MG63 (cell line): ENCODE measurements at places on chromosomes 16 and 17. TPM values are rescaled to one million over a fixed set of nuclear protein-coding genes. Genes with fewer than 3 reads are reported as not detected.
A peak's percentile ranks its signal among the peaks of the same experiment; 100 is the strongest.

DNA sequence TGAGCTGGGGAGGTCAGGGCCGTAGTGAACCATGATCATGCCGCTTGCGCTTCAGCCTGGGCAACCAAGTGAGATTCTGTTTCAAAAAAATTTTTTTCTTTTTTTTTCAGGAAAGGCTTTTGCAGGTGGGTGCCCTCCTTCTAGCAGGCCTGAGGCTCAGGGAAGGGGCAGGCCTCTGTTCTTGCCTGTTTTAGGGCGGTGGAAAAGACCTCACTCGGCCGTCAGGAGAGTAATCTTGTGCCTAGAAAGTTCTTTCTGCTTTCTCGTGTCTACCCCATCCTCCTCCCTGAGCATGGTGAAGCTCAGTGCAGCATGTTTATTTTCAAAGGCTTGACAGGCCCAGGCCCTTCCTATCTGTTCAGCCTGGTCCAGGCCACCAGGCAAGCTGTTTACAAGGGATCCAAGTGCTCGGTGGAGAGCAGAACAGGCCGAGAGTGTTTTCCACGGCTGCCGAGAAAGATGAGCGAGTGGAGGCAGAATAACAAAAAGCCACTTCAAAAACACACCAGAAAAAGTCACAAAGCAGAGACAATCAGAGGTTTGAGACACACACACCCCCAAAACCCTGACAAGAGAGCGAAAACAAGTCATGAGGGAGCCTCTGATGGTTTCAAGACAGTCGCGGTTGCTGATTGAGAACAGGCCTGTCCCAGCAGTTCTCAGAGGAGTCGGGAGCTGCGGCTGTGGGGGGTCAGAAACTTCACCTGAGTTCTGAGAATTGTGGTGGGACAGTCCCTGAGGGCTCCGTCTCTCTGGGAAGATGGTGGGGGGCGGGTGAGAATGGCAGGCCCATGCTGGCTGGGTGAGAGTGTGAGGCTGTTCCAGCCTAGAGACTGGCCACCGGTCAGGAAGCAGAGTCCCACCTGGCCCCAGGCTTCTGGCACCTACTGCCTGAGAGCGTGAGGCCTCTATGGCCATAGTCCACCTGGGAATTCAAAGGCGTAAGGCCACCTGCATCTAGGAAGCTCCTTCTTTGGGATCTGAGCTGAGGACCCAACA lies 37.5 kb upstream of the CCR7 start:
- no peak for DNase-seq

GRCh38 chr17:9307313-9307998 lies 268.2 kb downstream of the STX8 start:
- DNase-seq = no peak

- no peak for DNase-seq
Measured at GRCh38 chr16:47477679-47478078, 16.5 kb downstream of the PHKB start.

- DNase-seq = no peak
Measured at GRCh38 chr17:7839190-7839875, 5.3 kb downstream of the KDM6B start.

- no peak for DNase-seq
Measured at GRCh38 chr17:1904273-1905182, 74.7 kb downstream of the RPA1 start.

CIITA gene
- not detected in 2 replicates for total RNA-seq

DNA sequence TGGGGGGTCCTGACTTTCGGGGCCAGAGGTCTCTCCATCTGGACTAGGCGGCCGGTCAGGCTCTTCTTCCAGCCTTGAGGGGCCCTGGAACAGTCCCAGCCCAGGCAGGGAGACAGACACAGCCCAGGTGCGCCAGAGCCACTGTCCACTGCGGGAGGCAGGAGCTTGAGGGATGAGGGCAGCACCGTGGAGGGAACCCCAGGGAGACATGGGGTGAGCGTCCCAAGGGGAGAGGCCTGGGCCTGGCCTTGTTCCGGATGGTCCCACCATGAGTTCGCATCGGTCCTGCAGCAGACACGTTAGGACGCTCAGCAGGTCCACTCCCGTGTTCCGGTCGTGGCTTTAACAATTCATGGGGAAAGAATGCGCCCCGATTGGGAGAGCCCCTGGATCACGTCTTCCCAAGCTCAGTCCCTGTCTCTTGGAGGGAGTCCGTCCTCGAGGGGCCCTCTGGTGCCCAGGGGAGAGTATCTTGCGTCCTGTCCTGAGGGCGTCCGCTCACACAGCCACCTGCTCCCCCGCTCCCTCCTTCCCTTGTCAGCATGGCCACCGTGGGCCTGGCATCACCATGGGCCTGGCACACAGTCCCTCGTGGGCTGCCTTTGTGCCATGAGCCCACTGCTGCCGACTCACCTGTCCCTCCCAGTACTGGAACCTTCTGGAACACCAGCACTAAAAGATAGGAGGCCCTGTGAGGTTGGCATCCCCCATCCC lies 6.7 kb upstream of the NUDT16L1 start:
- no peak for DNase-seq

DNA sequence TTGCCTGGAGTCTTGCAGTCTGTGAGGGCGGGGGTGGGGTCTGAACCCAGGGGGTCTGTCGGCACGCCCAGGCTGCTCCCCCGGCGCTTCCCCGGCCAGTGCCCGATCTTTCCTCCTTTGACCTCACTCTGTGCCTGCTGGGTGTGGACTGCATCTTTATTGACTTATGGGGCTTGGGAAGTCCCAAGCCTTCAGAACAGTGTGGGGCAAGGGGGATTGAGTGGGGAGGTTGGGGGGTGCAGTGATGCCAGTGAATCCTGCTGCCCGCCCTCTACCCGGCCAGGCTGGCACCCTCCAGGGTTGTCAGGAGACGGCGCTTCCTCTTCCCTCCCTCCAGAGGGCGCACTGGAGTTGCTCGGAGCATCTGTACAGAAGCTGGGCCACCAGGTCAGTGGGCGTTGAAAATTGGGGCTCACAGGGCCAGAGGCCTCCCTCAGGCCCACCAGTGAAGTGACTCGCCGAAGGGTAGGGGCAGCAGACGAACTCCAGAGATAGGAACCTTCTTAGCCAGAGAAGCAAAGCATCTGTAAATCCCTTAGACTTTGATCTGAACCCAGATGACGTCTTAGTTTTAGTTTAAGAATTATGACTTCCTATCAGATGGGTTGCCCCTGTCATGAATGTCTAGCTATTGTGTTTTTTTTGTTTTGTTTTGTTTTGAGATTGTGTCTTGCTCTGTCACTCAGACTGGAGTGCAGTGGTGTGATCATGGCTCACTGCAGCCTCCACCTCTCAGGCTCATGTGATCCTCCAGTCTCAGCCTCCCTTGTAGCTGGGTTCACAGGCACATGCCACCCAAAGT lies 184.8 kb upstream of the CIBAR2 start:
- DNase-seq = peak; percentile 29

TBC1D26 gene
- not detected in 2 replicates for total RNA-seq

GRCh38 chr16:11009027-11009755 lies 64.8 kb downstream of the CLEC16A start:
- DNase-seq = no peak

CARD14 gene
- 0.10 TPM in 1 of 2 replicates, not detected in the other for total RNA-seq

GRCh38 chr17:56595831-56596690 lies 2.6 kb downstream of the NOG start:
- peak; percentile 23 for DNase-seq

SCGB1C2 gene
- total RNA-seq = not detected in 2 replicates

- DNase-seq = peak; percentile 76
Measured at GRCh38 chr16:72989579-72990551, 58.1 kb downstream of the ZFHX3 start.

GRCh38 chr16:67514382-67514828 lies 14.2 kb upstream of the RIPOR1 start:
- DNase-seq = peak; percentile 53

DNA sequence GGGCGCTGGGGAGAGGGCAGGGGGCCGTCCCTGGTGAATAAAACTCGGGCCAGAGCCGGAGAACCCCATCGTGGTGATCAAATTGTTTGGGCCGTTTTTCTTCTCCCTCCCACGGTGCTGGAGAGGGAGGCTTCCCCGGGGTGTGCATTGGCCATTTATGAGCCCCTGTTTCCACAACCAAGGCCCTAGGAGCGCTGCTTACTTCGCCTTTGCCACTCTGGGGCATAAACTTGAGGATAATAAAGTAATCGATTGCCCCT lies 544 bp downstream of the CCP110 start:
- DNase-seq = no peak

- no peak for DNase-seq
Measured at GRCh38 chr17:41437769-41438168, 3.0 kb downstream of the KRT38 start.
